GM12865 (cell line): ENCODE measurements at places on chromosomes 6 and 20.

DNA sequence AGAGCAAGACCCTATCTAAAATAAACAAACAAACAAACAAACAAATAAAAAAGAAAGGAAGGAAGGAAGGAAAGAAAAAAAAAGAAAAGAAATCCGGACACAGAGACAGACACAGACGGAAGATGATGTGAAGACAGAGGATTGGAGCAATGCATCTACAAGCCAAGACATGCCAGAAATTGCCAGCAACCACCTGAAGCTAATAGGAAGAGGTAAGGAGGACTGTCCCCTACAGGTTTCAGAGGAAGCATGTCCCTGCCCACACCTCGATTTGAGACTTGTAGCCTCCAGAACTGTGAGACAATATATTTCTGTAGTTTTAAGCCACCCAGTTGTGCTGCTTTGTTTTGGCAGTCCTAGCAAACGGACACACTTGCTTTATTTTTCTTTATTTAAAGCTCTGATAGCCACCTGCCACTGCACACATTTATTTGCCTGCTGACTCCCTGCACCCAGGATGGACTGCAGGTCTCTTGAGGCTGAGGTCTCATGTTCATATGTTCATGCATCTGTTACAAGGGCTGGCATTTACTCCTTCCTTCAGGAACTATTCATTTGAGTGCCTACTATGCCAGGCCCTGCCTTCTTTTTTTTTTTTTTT is 20.7 kb upstream of the ZMYND8 start:
- peak; percentile 38 for DNase-seq

- DNase-seq, result no peak
These were observed 172.6 kb downstream of the CD83 start for GRCh38 chr6:14290041-14290771.

DNA sequence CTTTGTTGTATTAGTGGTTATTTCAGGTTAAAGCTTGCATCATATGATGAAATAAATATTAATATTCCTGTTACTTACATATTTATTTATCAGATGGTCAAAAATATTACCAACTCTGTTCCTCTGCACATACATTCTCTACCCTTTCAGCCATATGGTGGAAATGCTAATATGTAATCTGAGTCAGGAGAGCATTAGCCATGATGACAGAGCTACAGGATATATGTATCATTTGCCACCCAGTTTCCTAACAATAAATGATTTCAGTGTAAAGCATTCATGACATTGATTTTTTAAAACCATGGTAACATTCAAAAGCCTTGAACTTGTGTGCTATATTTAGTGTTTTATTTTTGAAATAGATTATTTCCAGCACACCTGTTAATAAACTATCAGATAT is 16.6 kb downstream of the POPDC3 start:
- DNase-seq, result no peak

DNA sequence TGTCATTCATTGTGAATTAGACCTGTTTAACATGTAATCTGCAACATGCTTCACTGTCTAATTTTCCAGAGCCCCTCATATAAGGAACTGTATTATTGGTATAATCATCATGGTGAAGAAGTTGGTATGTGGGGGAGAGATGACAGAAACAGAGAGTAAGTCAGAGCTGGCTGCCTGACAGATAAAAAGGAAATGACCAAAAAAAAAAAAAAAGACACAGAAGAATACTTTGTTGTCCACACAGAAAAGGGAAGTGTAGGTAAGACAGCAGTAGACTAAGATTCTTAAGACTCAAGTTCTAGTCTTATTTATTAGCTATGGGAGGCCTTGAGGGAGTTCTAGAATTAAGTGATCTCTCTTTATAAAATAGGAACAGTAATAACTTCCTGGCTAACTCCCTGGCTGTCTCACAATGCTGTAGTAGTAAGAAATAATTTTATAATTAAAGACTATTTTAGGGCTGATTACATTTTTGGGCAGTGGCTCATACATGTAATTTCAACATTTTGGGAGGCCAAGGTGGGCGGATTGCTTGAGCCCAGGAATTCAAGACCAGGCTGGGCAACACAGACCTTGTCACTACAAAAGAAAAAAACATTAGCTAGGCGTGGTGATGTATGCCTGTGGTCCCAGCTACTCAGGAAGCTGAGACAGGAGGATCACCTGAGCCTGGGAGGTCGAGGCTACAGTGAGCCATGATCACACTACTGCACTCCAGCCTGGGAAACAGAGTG is 102.5 kb downstream of the PRL start:
- DNase-seq, result peak; percentile 43

GRCh38 chr20:49391404-49392245 is 90.8 kb downstream of the KCNB1 start:
- no peak for DNase-seq

DNA sequence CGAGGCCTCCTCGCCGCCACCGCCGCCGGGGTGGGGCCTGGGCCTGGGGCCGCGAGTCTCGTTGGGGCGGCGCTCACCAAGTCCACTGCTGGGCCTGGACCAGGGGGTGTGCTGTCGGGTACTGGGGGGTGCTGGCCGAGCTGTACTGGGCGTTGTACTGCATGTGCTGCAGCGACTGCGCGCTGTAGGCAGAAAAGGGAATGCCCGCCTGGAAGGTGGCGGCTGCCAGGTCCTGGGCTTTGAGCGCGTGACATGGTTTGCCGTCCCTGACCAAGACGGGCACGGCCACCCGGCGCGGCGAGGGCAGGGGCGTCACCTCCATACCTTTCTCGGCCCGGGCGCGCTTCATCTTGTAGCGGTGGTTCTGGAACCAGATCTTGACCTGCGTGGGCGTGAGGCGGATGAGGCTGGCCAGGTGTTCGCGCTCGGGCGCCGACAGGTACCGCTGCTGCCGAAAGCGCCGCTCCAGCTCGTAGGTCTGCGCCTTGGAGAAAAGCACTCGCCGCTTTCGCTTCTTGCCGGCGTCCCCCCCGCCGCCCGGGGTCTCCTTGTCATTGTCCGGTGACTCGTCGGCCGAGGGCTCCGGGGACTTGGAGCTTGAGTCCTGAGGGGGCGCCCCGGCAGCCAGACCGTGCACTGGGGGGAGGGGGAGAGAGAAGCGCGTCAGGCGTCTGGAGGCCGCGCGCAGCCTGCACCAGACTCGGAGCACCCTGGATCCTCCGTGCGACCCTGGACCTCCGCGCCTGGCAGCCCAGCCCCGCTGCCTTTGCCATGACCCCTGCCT is 1.8 kb downstream of the NKX2-2 start:
- DNase-seq, result no peak

DNA sequence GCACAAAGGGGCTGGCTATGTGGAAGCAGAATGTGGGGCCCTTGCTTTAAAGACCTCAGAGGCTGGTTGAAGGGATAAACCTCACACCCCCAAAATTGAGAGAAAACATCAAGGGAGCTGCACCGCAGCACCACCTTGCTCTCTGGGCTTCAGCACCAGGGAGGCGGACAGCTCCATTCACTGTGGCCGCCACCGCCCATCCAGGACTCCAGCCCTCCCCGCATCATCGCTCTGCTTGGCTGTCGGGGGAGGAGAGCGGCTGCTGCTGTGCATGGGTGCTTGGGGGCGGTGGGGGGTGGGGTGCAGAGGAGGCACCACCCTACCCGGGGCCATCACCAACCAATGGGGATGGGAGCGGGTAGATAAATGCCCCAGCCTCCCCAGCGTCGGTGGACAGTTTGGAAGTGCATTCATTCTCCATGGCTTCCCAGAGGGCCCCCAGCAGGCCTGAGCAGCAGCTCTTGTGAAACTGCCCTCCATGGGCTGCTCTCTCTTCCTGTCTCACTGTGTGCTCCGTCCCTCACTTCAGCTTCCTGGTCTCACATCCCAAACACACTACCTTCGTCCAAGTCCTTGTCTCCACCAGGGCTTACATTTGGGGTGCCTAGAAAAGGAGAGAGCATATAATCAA is 75.7 kb upstream of the BHLHE23 start:
- no peak for DNase-seq

- no peak for DNase-seq
These were observed 793.9 kb downstream of the QKI start for GRCh38 chr6:164208371-164208770.

GRCh38 chr6:170165085-170165470 is 125.8 kb downstream of the DLL1 start:
- no peak for DNase-seq

- no peak for DNase-seq
These were observed 95.7 kb downstream of the SLC23A2 start for GRCh38 chr20:4905613-4906012.

GRCh38 chr6:170075659-170076223 is 215.1 kb downstream of the DLL1 start:
- no peak for DNase-seq

GRCh38 chr20:48832405-48832730 is 4.6 kb upstream of the PREX1 start:
- no peak for DNase-seq

- no peak for DNase-seq
These were observed 181.7 kb upstream of the ARID1B start for GRCh38 chr6:156595476-156595875.

GRCh38 chr20:64040231-64041039 is 4.5 kb downstream of the C20orf204 start:
- DNase-seq, result no peak

DNA sequence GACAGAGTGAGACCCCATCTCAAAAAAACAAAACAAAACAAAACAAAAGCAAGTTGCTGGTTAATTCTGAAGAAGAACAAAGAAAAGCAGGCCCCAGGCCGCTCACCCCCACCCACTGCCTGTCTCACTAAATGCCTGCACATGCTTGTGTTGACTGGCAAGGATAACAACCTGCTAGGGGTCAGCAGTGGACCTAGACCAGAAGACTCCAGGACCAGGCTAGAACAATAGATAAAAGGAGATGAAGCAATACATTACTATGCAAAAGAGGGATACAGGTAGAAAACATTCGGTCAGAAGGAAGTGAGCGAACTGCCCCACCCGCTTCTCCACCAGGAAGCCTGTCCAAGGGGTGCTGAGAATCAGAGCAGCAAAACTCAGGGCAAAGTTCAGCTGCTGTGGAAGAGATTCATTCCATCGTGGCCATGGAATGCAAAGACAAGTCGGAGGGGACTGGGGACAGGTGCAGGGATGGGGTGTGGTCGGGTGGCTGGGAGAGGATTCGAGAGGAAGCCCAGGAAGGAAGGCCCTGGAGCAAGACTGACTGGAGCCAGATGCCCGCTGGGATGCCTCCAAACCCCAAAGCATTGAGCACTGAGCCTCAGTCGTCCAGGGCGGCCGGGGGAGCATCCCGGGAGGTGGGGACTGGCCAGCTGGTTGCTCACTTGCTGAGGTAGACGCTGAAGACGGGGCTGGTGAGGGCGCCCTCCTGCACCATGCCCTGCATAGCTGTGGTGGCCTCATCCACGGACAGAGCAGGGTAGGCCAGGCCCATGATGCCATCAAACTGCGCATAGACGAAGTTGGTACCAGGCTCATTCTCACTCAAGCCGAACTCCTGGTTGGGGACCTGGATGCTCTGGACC is 5.3 kb downstream of the PGC start:
- no peak for DNase-seq
